Left colon (tissue), 2 donors: ENCODE measurements at places on chromosomes 5 and 9.

- DNase-seq, result no peak
Observed at GRCh38 chr5:39503155-39503554, 78.4 kb upstream of the DAB2 start.

DNA sequence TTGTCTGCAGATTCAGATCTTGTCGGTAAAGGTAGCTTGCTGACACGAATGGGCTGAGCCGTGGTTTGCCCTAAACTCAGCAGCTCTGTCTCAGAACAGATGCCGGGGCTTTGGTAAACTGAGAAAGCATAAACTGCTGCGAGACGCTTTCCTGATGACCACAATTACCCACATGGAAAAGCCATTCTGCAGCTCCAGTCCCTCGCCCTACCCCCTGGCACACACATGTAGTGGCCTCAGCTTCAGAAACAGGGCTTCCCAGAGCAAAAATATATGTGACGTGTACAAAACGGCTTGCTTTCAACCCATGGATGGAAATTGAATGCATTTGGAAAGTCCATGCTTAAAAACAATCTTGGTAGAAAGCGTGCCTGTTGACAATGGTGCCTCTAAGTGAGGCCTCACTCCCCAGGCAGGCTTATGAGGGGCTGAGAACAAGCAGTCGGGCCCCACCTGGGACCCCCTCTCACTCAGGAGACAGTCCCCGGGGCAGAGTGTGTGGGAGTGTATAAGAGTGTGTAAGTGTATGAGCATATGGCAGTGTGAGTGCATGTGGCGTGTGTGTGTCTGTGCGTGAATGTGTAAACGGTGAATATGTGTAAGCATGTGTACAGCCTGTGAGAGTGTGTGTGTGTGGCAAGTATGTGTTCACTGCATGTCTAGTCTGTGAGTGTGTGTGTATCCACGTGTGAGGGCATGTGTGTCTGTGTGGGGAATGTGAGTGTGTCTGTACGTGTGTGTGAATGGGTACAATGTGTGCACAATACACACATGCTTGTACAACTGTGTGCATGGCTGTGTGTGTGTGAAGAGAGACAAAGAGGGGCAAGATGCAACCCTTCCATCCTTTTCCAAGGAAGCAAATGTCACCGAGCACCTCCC is 88.2 kb upstream of the SMIM23 start:
- no peak for DNase-seq

GRCh38 chr5:7589800-7590199 is 193.9 kb downstream of the ADCY2 start:
- no peak for DNase-seq

- DNase-seq, result no peak
Observed at GRCh38 chr9:111783857-111784256, 10.9 kb downstream of the SHOC1 start.
